ENCODE measurements at places on chromosomes 16 and 17.

DNA sequence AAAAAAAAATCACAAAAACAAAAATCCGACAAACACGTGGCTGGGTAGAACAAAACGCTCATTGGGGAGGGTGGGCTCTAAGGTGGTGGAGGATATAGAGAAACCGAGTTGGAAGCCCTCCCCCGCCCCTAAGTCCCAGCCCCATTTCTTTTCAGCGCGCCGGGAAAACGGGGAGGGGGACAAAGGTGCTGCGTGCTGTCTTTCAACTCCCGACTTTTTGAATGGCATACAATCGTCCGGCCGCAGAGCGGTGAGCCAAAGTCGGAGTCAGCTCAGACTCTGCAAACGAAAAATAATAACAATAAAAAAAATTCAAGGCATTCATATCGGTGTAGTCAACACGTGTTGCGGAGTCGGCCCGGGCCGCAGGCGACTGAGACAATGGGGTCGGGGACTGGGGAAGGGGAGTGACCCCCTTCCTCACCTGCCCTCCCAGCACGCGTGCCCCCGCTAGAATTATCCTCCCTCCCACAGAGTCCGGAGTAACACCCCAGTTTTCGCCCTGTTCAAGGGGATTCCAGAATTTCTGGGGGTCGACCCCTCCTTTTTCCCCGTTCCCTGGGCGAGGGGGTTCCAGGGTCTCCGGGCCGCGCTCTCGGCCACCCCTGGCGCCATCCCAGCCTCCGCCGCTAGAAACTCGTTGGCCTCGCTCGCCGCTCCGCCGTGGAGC is 1.7 kb upstream of the IGF2BP1 start:
- DNase-seq: no peak

DNA sequence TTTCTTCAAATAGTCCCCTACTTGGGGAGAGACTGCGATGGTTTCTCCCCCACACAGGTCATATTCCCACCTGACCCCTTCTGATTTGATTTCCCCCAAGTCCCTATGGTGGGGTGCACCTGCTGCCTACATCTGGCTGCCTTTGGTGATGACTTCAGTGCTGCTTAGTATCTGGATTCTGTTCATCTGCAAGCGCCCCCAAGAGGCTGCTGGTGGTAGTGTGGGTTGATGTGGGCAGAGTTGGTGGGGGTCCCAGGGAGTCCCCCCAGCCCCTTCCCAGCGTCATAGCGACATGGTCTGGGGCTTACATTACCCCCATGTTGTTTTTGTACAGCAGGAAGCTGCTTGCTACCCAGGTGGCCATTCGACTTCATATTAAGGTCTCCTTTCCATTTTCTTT is 99.2 kb downstream of the NTN1 start:
- DNase-seq: no peak

GRCh38 chr17:81656835-81657234 is 493 bp upstream of the PDE6G start:
- DNase-seq: no peak

DNA sequence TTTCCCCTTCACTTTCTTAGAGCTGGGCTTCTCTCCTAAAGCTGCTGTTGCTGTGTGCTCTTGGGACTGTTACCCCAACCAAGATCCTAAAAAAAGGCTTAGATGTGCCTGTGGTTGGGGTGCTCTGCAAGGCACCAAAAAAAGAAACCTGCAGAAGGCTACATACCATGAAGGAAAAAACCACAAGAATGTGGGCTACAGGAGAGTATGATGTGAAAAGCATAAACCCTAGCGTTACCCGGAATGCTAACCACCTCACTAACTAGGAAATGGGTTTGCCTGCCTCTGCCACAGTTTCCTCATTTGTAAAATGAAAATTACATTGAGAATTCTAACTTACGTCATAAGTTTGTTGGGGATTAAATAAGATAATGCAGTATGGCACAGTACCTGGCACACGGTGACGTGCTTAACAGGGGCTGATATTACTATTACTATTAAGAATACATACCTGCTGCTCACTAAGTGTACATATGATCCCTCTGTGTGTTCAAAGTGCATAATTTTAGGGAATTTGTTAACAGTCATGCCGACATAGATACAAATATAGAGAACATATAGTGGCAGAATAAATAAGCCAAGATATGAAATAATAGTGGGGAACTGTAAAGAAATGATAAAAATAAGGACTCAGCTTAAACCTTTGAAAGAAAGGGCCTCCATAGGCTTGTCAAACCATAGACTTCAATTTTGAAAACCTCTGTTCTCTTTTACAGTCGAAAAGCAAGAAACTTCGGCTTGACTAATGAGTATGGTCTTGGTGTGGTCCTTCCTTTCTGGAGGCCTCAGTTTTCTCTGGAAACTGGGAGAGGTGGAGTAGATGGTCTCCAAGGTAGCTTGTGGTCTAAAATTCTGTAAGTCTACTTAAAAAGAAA is 177.8 kb upstream of the TBX2 start:
- no peak for DNase-seq

- DNase-seq: no peak
Observed at GRCh38 chr16:85569615-85570212, 43.4 kb upstream of the GSE1 start.

DNA sequence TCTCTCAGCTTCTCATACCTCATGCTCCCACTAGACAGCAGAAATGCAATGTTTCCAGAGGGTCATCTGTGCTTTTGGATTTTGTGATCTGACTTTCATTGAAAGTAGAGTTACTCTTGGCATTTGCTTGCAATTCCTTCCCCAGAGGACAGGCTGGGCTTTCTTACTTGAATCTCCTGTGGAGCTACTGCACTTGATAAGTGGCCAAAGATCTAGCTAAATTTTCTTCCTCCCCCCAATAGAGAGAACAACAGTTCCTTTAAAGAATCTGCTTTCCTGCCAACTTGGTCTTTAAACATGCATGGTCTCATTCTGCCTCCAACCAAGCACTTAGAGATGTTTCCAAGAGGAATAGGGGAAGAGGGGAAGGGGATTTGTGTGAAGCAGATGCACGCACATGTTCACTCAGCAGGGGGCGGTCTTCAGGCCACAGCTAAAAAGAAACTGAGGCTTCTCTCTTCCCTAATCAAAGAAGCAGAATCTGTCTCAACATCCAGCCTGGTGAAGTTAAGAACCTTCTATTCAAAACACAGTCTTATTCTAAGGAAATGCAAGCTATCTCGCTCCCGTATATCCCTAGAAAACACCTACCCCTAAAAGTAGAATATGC is 229.6 kb downstream of the ZFHX3 start:
- DNase-seq: no peak

- DNase-seq: no peak
Observed at GRCh38 chr17:57782062-57782490, 37.0 kb upstream of the CCDC182 start.

DNA sequence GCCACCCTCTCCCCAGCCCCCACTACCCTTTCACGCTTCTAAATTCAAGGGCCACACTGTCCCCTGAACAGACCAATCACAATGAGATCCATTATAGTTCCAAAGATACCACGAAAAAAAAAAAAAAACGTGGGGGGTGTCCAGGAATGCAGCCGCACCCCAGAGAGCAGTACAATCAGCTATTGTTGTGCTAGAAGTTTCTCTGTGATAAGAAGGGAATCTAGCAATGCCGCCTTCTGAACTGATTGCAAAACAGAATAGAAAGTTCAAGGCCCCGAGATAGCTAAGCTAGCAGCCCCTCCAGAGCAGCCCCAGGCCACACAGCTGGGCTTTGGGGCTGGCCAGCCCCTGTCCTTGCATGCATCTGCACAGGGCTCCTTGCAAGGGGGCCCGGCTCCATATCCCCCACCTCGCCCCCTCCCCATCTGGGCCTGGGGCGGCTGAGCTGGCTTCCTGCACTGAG is 86.9 kb upstream of the CBX4 start:
- no peak for DNase-seq

- DNase-seq: no peak
Observed at GRCh38 chr17:51660266-51660665, 399.9 kb downstream of the UTP18 start.

DNA sequence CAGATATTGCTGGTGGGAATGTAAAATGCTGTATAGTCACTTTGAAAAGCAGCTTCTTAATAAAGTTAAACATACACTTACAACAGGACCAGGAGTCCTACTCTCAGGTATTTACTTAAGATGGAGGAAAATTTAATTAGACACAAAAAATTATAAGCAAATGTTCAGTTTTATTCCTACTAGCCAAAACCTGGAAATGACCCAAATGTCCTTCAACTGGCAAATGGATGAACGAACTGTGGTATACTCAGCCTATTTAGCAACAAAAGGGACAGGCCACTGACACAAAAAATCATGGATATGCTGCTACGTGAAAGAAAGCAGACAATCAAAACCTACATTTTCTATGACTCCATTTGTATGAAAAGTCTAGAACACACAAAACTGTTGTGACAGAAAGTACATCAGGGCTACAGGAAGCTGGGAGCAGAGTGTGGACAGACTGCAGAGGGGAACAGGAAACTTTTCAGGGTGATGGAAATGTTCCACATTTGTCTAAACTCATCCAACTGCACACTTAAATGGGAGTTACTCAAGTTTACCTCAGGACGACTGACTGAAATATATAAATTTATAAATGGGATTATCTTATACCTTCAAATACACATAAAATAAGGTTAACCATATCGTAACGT is 49.3 kb upstream of the MNT start:
- DNase-seq: no peak

All from esophagus squamous epithelium (tissue), 5 donors.